ENCODE measurements at places on chromosomes 7 and 10.
A peak's percentile ranks its signal among the peaks of the same experiment; 100 is the strongest.

GRCh38 chr7:128933180-128933891 is 4.4 kb upstream of the IRF5 start:
- peak; percentile 79 for DNase-seq

DNA sequence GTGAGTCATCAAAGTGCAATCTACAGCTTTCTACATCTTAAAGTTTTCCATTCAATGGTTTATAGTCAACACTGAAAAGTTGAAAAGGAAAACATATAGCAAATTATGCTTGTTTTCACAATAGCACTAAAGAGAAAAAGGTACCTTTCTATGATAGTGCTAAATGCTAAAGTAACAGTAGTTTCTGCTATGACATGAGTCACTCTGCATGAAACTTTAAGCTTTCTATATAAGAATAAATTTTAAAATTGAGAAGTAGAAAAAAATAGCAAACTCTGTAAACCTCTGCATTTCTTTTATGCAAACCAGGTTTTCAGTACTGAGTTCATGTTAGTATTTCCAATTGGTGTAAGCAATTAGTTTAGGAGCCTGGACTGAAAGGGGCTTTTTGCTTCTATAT is 31.2 kb upstream of the TMEM168 start:
- DNase-seq: no peak

GRCh38 chr10:132811891-132812481 is 26.0 kb upstream of the NKX6-2 start:
- DNase-seq: no peak

- no peak for DNase-seq
Measured at GRCh38 chr7:14085901-14086300, 96.4 kb upstream of the ETV1 start.

DNA sequence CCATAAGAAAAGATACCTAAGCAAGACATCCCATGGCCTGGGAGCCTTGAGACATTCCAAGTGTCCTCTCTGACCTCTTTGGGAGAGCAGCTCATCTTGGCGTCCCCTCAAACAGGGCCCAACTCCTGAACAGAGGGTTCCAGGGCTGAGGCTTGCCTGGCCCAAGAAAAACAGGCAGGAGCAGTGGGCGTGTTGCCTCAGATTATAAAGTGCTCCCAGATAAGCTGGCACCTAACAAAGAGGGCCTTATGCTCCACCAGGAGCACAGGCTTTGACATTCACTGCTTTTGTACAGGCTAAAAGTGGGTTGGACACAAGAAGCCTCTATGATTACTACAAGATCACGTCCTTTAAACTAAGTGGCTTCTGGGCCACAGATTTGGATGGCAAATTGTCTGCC is 193.1 kb downstream of the FGFR2 start:
- DNase-seq: no peak

DNA sequence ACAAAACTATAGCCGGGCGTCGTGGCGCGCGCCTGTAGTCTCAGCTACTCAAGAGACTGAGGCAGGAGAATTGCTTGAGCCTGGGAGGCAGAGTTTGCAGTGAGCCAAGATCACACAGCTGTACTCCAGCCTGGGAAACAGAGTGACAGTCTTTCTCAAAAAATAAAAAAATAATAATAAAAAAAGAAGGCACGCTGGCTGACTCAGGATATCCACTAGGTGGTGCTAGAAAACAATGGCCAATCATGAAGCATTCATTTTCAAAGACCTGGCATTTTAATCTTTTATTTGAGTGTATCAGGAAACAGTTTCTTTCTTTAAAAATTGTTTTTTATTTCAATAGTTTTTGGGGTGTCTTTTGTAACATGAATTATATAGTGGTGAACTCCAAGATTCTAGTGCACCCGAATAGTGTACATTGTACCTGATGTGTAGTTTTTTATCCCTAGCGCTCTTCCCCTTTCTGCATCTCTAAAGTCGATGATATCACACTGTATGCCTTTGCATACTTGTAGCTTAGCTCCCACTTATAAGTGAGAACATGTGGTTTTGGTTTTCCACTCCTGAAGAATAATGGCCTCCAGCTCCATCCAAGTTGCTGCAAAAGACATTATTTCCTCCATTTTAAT is 88.6 kb downstream of the LYZL1 start:
- DNase-seq: peak; percentile 59

GRCh38 chr10:1199897-1200721 is 143.9 kb downstream of the WDR37 start:
- no peak for DNase-seq

DNA sequence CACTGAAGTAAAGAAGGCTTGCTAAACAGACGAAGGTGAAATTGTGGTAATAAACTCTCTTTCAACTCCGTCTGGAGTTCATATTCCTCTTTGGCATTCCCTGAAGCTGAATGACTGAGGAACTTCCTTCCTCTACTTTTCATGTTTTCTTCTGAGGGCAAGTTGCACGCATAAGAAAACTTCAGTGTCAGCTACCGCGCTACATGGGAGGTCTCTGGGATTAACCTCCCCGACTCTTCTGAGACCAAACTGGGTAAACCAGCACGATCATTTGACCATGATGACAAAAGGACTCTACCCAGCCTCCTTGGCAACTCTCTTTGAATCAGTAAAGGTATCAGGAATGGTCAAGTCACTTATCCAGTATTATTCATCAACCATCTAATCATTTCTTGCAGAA is 44.7 kb downstream of the RHOBTB1 start:
- no peak for DNase-seq

DNA sequence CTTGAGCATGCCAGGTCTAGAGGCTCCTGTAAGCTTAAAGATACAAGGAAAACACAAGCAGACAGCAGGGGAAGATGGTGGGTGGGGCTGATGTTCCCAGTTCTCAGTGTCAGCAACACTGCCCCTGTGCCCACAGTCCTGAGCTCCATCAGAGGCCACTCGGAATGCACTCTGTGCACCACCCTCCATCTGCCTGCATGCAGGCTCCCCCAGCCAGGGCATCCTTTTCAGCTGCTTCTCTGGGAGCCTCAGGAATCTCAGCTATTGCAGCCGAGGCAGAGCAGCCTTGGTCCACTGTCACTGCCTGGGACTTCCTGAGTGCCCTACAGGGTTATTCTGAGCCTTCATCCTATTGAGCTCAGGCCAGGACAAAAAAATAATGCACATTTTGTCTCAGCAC is 22.2 kb downstream of the LBX1 start:
- DNase-seq: no peak

GRCh38 chr7:134359787-134360432 is 43.2 kb upstream of the SLC35B4 start:
- no peak for DNase-seq

GRCh38 chr7:70700055-70700940 is 431.6 kb upstream of the GALNT17 start:
- no peak for DNase-seq

DNA sequence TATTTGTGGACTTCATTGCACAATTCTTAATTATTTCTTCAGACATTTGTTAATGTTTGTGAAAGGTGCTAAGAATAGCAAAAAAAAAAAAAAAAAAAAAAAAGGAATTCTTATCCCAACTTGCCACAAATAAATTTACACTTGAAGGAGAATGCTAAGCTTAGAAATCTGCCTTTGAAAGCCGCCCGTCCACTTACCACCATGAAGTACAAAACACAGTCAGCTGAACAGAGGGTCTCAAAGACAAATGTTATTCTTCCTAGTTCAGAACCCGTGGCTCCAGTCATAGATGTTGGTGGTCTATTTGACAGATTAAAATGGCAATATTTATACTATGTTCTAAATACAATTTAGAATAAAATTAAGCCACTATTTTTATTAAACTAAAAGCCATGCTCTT is 141.2 kb downstream of the ELAPOR2 start:
- DNase-seq: no peak

DNA sequence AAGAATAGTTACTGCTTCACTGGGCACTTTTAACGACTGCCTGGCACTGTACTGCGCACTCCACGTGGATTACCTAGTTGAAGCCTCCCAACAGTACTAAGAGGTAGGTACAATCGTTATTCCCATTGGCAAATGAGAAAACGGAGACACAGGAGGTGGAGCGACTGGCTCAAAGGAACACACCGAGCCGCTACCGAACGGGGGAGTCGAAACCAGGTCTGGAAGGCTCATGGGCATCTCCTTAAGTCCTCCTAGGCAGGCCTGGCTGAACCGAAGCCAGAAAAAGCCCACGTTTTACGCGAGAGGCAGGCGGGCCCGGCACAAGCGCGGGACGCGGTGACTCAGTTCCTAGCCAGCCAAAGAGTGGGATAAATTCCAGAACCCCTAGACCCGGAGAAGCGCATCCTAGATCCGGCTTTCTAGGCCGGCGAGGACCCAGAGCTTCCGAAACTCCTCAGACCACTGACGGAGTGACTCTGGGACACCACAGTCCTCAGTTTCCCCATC is 472 bp downstream of the PDAP1 start:
- no peak for DNase-seq

DNA sequence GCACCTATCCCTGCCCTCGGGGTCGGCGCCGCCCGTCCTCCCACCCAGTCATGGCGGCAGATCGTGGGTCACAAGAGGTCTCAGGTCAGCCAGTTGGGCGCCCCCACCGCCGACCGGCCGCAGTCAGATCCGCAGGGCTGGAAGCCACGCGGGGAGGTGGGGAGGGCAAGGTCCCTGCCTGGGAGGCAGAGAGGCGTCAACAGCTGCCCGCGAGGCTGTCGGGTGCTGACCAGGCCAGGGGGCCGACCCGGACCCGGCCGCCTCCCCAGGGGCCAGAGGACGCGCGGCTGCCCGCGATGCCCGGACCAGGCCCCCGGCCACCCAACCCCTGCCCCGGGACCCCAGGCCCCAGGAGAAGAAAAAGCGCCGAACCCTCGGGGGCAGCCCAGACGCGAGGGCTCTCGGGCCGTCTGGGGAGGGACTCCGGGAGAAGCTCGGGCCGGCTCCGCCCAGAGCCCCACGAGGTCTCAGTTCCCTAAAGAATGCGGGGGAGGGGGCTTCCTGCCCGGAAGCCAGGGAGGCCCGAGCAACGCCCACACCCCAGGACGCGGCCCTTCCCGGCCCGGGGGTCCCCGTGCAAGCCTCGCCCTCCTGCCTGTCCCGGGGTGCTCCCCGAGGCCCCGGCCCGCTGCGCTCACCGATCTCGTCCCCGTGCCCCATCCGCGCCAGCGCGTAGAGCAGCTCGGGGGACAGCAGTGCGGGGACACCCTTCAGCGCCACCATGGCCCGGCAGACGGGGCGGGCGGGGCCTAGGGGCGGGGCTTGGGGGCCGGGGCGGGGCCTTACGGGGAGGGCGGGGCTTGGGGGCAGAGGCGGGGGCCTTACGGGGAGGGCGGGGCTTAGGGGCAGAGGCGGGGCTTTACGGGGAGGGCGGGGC is at the start of gene FUOM:
FUOM (minus strand) TSS at position 735 of the 877 bp plus-strand sequence; CDS start at position 723, 12 bp downstream.
- peak; percentile 98 for DNase-seq

DNA sequence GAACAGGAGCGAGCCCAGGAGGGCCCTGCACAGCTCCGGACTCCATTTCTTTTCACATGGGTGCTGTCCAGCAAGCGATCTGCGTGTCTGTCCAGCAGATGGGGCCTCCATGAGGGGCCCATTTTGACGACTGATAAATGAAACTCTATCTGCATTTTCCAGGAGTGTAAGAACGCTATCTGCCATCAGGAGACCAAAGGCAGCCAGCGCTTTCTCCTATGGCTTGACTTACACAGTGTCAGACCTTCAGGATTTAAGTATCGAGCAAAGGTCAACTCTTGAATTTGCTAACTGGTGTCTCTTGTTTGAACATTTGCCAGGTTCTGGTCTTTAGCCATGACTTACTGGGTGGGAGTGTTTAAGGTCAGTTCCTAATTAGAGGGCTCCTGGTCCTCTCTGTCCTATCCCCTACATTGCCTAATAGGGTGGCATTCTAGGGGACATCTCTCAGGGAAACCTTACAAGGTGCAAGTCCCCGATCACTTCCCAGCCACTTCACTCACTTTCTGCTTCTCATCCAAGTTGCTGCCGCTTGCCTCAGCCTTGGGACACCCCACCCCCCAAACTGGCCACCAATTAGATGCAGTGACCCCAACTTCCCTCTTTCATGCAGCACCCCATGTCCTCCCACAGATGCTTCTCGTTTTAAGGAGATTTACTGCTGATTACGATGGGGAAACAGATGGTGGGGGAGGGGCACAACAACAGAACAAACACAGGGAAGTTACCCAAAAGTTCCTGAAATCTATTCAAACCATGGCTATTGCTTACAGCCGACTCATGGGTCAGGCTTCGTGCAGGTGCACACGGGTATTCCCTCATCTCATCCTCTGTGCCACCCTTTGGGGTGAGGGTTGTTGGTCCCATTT is 20.0 kb downstream of the VSIR start:
- no peak for DNase-seq

DNA sequence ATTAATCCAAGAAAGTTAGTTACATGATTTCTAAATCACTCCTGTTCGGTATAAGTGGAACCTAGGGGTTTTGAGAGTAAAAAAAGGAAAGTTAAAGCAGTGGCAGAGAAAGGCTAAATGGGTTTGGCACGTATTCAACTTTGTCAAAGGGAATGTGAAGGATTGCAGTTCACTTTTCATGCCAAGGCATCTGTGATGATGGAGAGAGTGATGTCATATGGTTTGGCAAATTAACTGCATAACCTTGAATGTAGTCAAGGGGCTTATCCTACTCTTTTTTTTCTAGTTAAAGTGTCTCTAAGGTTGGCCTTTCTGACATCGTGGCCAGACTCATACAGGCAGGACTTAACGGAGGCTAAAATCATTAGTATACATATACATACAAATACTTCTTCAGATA is 277.8 kb downstream of the EXOC4 start:
- DNase-seq: no peak

DNA sequence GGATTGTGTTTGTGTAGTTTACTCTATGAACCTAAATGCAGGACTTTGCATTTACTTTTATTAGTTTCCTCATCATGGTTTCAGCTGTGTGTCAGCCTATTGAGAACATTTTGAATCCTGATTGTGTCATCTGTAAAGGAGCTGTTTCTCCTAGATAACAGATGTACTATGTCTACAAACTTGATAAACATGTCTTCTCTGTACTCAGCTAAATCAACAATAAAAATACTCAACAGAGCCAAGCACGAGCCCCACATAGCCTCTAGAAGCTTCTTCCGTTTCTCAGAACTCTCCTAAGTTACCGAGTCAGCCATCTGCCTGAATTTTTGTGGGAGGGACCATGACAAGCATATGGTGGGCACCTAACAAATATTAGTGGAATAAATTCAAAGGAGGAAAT is 234.7 kb downstream of the SKAP2 start:
- no peak for DNase-seq

DNA sequence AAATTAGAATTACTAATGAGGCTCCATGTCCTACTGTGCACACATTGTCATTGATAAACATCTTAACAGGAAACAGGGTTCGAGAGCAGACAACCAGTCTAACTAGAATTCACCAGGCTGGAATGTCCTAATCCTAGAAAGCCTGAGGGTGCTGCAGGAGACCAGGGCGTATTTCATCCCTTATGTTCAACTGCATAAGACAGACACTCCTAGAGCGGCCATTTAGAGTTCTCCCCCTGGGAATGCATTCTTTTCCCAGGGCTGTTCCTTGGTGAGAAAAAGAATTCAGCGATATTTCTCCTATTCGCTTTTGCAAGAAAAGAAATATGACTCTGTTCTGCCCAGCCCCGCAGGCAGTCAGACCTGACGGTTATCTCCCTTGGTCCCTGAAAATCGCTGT is 486.0 kb downstream of the REEP3 start:
- DNase-seq: no peak

- DNase-seq: peak; percentile 83
Measured at GRCh38 chr10:61896854-61897661, 4.4 kb upstream of the ARID5B start.

Data from GM13976 (cell line).